ENCODE measurements at places on chromosomes 1 and 21. TPM values are rescaled to one million over a fixed set of nuclear protein-coding genes. Genes with fewer than 3 reads are reported as not detected.

Gene SPAG17
- total RNA-seq: not detected

GRCh38 chr21:34215911-34216717 lies 142.7 kb downstream of the MRPS6 start:
- H3K36me3 ChIP-seq: peaks cover 9% of the 10 kb centered on the region
- no peak for DNase-seq
- H3K4me1 ChIP-seq: peaks cover 5% of the 10 kb centered on the region
- no peak overlapping the region for H3K4me3 ChIP-seq
- H3K27ac ChIP-seq: no peak overlapping the region

Gene NR1I3
- total RNA-seq: not detected

DNA sequence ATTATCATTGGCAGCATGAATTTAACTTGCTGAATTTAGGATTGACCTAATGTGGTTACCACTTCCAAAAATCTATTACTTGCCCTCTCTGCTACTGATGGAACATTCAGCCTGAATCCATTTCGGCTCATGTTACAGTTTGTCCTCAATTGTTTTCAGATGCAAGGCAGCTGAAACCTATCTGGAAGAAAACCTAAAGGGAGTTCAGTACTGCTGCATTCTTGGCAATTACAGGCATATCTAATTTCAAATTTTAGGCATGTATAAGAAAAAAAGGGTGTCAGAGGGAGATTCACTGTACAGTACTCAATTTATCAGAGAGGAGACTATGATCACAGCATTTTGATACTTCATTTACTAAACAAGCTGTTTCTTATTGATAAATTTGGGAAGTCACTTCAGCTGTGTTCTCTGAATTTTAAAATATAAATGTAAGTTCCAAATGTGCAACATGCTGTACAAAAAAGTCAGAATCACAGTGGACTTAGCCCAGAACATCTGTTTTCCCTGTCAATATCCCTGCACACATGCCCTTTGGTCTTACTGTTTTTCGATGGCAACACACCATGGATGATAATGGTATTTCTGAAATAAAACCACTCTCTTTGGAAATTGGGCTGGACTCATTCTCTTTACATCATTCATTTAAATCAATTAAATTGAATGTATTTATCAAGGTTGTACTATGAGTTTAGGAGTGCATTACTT lies 651.6 kb upstream of the ADGRL4 start:
- DNase-seq: no peak
- H3K4me1 ChIP-seq: no peaks in the 10 kb centered on the region
- no peaks in the 10 kb centered on the region for H3K36me3 ChIP-seq
- H3K27ac ChIP-seq: no peak overlapping the region

DNA sequence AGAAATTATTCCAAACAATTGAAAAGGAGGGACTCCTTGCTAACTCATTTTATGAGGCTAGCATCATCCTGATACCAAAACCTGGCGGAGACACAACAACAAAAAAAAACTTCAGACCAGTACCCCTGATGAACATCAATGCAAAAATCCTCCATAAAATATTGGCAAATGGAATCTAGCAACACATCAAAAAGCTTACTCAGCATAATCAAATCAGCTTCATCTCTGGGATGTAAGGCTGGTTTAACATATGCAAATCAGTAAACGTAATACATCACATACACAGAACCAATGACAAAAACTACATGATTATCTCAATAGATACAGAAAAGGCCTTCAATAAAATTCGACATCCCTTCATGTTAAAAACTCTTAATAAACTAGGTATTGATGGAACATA lies 440.1 kb downstream of the NUF2 start:
- H3K27ac ChIP-seq: no peak overlapping the region
- H3K4me3 ChIP-seq: no peak overlapping the region
- H3K36me3 ChIP-seq: no peaks in the 10 kb centered on the region
- no peak for DNase-seq
- H3K4me1 ChIP-seq: no peaks in the 10 kb centered on the region

DNA sequence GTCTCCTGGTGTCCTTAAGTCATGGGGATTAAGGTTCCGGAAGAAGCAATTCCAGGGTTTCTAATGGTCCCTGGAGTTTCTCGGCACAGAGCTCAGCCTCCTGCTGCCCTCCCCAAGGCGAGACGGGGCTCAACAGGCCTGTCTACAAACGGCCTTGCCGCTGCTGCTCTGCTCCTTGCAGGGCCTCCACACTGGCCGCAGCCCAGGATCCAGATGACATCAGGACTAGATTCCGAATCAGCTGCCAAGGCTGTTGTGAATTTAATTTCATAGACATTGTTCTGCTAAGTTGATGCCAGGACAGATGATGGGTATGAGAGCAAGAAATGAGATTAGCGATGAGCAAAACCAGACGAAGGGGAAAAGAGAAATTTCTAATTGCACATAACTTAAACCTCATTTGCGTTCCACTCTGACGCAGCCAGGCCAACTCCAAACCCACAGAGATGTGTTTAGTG lies 103.6 kb upstream of the BACE2 start:
- H3K4me1 ChIP-seq: peaks cover 3% of the 10 kb centered on the region
- H3K4me3 ChIP-seq: no peak overlapping the region
- H3K27me3 ChIP-seq: peaks cover 27% of the 10 kb centered on the region
- H3K36me3 ChIP-seq: no peaks in the 10 kb centered on the region
- H3K27ac ChIP-seq: no peak overlapping the region
- DNase-seq: no peak

- no peak overlapping the region for H3K4me3 ChIP-seq
- DNase-seq: no peak
- H3K4me1 ChIP-seq: peaks cover under 1% of the 10 kb centered on the region
- H3K27me3 ChIP-seq: peaks cover under 1% of the 10 kb centered on the region
Measured at GRCh38 chr1:208598021-208598420, 353.8 kb upstream of the PLXNA2 start.

DNA sequence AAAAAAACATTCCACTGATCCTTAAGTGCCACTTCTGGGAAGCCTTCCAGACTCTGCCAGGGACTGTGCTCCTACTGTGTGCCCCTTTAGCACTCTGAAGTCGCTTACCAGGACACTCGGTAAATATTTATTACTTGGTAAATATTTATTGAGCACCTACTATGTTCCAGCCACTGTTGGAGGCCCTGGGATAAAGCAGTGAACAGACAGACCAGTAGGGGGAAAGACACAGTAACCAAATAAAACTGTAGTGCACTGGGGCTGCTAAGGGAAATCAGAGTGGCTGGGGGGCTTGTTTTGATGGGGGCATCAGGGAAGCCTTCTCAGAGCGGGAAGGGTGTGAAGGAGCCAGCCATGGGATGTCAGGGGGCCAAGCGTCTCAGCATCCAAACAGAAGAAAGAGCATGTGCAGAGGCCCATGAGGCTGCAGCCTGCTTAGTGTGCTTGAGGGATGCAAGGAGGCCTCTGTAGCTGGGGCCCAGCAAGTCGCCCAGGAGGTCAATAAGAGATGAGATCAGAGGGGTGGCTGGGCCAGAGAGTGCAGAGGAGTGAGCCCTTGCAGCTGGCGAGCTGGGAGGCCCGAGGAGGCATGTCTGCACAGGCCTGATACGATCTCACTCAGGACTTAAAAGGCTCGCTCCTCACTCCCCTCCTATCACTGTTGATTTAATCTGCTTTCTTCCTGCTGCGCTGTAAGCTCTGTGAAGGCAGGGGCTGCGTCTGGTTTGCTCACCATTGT lies 28.6 kb downstream of the KAZN start:
- no peak overlapping the region for H3K4me3 ChIP-seq
- no peak for DNase-seq
- H3K36me3 ChIP-seq: no peaks in the 10 kb centered on the region

Gene DYNLT4
- total RNA-seq: 0.43 TPM

DNA sequence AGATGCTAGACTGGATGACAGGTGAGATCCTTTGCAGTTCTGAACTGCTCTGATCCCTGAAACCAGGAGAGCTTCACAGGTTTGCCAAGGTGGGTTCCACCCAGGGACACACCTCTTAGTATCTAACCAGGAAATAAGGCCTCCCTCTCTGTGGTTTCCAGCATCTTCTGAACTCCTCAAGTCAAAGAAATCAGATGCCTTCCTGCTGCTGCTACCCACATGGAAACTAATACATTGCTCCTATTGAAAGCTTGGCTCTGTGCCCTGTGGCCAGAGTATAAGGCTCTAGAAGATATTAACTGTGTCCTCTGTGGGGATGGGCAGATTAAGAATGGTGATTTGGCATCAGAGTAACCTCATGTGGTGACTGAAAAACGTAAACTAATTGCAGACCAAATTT lies 75.0 kb upstream of the MRPS6 start:
- H3K4me3 ChIP-seq: no peak overlapping the region
- no peaks in the 10 kb centered on the region for H3K27me3 ChIP-seq
- H3K4me1 ChIP-seq: peaks cover 21% of the 10 kb centered on the region

GRCh38 chr1:150973258-150973835 lies 1.3 kb downstream of the CERS2 start:
- peaks cover 54% of the 10 kb centered on the region for H3K4me1 ChIP-seq
- H3K27me3 ChIP-seq: peaks cover 2% of the 10 kb centered on the region
- no peak for DNase-seq
- H3K4me3 ChIP-seq: peak overlapping the region; percentile 90
- H3K27ac ChIP-seq: peak overlapping the region; percentile 82

- no peak overlapping the region for H3K27ac ChIP-seq
- H3K4me1 ChIP-seq: no peaks in the 10 kb centered on the region
- DNase-seq: no peak
- H3K36me3 ChIP-seq: no peaks in the 10 kb centered on the region
Measured at GRCh38 chr1:11543796-11544195, 64.8 kb downstream of the DISP3 start.

- H3K36me3 ChIP-seq: peaks cover 1% of the 10 kb centered on the region
- DNase-seq: no peak
- H3K4me3 ChIP-seq: no peak overlapping the region
- H3K4me1 ChIP-seq: peaks cover 16% of the 10 kb centered on the region
- H3K27me3 ChIP-seq: peaks cover 36% of the 10 kb centered on the region
Measured at GRCh38 chr1:117646956-117647355, 41.1 kb downstream of the TENT5C start.
